ENCODE measurements at places on chromosomes 4 and X.
A peak's percentile ranks its signal among the peaks of the same experiment; 100 is the strongest.

DNA sequence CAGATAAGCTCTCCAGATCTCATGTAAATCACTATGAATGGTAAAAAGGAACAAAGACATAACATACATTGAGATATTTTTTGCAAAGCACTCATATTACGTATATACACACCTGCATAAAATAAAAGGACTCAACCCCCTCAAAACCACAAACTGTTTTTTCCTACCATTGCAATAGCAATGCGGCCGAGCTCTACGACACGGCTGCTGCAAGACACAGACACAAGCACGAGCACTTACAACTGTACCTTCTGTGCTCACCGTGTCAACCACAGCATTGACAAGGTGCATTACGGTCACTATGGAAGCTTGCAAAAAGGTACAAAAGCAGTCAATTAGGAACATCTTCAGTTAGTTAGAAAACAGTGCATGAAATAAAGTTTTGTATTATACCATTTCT, 37.1 kb upstream of the MTNR1A start:
- no peak for DNase-seq

- DNase-seq = peak; percentile 94
Observed at GRCh38 chr4:98260579-98261404, at the start of gene RAP1GDS1. Gene RAP1GDS1 (plus strand): TSS chr4:98261384. CDS start chr4:98261566, 182 bp downstream.

GRCh38 chrX:47743504-47743903, 84.5 kb upstream of the UXT start:
- no peak for DNase-seq

- no peak for DNase-seq
Observed at GRCh38 chr4:113122066-113122465, 72.6 kb downstream of the ANK2 start.

DNA sequence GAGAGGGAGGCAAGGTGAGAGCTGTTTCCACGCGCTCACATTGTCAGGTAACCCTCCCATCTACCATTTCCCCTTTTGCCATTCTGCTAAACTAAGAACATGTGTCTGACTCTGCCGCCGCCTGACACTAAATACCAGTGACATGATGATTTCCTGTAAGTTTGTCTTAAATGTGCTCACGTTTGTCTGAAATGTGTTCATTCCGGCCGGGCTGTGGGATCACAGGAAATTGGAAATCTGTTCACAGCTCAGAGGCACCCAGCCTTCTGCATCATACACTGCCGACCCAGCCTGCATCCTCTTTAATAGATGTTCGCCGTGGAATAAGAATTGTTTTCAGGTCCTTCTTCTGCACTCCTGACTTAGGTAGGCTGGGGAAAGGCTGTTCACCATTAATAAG, 336.2 kb upstream of the PPARGC1A start:
- no peak for DNase-seq

DNA sequence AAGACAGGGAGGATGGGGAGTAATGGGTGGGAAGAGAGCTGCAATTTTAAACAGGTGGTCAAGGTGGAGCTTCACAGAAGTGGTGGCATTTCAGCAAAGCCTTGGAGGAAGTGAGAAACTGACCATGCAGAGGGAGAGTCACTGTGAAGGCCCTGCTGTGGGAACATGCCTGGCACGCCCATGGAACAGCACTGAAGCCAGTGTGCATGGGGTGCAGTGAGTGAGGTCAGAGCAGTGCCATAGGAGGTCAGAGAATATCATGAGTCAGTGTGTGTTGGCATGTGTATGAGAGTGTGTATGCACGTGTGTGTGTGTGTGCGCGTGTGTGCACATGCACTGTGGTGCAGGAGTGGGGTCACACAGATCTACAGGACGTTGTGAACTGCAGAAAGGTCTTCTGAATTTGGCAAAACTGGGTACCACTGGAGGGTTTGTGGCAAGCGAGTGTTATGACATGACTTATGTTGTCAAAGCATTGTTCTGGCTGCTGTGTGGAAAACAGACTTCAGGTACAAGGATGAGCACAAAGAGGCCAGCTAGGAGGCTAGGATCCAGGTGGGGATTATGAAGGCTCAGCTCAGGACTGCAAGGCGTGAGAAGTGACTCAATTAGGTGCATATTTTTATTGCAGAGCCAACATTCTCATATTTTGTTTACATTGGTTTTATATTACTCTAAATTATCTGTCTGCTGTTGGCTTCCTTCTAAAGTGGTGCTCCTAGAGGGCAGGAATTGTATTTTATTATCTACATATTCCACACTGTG, 34.0 kb downstream of the ZNF827 start:
- peak; percentile 12 for DNase-seq
